H54 (cell line): ENCODE measurements at places on chromosomes 4 and X.

DNA sequence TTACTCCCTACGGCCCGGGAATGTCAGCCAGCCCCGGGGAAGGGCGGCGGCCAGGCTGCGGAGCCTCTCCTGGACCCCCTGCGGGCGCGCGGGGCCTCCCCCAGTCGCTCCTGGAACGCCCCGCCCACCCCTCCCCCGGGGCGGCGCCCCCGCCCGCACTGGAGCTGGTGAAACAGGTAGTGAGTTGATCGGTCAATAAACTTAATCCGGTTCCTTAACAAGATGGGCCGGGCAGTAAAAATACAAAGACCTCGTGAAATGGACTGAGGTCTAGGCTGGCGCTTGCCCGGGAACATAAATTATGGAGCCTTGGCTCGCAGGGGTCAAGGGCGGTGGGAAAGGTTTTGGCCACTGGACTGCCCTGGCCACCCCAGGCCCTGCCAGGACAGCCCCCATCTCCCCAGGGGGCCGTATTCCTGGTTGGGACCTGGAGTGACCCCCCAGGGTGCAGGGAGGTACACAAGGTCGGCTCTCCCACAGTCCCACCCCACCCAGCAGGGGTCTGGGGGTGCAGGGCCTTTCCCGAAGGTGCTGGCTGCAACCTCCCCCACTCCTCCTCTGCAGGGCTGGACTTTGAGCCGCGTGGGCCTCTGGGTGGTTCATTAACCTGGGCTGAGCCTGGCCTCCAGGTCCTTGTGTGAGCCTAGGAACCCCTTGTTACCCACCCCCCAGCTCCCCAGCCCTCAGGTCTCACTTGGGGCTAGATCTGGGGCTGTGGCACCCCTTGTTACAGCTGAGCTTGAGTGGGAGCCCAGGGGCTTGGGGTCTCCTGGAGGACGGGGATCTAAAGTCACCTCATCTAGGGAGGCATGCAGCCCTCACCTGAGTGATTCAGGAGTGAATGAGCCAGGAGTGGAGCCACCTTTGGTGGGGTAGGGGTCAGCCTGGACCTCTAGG, 2.5 kb downstream of the FGFR3 start:
- DNase-seq: no peak

- DNase-seq: no peak
These were observed 32.6 kb downstream of the HMX1 start for GRCh38 chr4:8838961-8839431.

- no peak for DNase-seq
These were observed 9.6 kb upstream of the INTU start for GRCh38 chr4:127622921-127623796.

DNA sequence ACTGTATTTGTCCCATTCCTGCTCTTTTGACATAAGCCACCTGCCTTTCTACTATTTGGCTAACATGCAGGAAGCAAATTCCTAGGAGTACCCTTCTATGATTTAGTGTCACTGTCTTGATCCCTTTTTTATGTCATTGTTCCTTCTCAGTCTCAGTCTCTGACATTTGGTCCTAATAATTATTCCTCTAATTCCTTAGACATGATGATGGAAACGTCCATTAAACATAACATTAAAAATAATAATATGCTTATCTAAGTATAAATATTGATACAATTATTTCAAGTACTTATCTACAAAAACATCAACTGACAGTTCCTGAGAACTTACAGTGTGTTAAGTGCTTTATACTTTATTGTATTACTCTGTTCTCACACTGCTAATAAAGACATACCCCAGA, 857.0 kb upstream of the LCORL start:
- DNase-seq: no peak

DNA sequence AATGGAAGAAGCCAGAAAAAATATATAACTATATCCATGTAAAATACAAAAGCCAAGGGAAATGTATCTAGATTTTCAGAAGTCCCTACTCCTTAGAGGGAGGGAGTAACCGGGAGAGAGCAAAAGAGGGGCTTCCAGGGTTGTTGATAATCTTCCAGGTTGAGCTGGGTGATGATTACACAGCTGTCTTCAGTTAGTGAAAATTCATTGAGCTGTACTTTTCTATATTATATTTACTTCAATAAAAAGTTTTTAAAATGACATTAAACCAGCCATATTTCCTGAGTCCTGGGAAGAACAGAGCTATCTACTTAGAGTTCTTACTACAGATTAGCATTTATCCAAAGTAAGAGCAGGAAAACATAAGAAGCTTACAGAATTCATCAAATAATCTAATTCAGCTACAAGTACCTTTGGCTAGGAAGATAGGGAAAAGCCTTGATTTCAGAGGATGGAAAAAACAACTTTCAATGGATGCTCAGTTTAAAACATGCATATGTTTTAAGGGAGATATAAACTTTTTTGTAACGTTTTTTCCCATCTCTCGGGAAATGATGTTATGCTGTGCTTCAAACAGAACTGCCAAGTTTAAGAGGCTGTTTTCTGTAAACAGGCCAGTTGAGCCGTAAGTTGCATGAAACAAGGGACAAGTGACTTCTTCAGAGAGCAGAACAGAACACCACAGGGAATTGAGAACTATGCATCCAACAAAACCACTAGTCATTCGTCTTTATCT, 204.6 kb downstream of the SCFD2 start:
- DNase-seq: no peak

DNA sequence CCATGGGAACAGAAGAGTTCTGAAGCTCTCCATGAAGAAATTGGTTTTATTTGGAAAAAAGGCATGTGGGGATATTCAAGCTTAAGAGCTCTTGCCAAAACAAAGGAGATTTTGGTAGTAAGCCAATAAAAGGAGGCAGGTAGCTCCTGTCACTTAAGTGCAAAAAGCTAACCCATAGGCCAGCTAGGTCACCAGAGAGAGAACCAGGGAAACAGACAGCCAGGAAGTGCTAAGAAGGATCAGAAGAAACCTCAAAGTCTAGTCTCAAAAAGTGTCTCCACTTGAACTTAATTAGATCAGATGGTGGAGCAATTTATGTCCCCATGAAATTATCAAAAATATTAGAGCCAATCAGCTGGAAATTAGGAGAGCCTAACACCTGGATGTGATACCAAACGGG, 49.2 kb downstream of the CD40LG start:
- DNase-seq: no peak

DNA sequence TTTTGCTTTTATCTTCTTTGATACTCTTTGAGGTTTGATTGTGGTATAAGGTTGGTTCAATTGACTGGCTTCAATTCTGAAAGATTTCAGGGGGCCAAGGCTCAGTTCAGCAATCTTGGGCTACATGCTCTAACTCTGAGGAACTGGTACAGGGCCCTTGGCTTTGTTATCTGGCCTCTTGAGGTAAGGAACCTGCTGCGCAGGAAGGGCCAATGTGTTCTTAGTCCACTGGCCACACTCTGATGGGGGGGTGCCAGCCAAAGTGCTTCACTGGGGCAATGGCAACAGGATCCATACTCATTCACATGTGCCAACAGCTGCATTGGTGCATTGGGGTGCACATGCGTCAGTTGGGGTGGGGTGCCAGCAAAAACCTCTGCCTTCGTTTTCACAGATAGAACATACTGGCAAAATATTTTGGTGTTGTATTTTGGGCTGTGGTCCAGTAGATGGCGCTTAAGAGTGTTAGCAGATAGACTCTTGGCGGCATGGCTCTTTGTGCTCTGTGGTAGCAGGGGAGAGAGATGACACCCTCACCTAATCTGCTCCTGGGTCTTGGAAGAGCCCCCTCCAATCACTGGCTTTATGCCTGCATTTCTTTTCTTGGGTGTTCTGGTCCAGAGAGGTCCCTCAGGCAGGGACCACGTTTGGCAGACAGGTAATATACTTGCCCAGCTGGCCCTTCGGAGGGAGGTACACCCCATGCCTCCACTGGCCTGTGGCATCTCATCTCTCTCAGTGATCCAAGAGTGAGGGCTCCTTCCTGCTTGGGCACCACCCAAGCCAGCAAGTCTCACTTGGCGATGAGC, 42.9 kb downstream of the NDST3 start:
- no peak for DNase-seq

GRCh38 chr4:170229006-170229405, 139.2 kb upstream of the AADAT start:
- DNase-seq: no peak

- DNase-seq: no peak
These were observed 314 bp downstream of the P2RY8 start for GRCh38 chrX:1536712-1537030.

DNA sequence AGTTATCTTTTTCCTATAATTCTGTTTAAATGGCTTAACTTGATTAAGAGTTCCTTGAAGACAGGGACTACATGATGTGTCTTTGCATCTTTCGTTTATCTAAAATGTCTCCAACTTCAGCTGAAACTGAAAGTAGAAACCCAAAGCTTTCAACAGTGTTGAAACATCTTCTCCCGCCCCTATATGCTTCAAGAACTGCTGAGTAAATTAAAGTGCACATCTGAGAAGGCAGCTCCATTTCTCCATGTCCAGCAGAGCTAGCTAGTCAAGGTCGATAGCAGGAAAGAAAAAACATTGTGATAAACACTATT, 185.7 kb upstream of the TBL1X start:
- no peak for DNase-seq

- no peak for DNase-seq
These were observed 344.3 kb downstream of the BCOR start for GRCh38 chrX:39753293-39753996.

DNA sequence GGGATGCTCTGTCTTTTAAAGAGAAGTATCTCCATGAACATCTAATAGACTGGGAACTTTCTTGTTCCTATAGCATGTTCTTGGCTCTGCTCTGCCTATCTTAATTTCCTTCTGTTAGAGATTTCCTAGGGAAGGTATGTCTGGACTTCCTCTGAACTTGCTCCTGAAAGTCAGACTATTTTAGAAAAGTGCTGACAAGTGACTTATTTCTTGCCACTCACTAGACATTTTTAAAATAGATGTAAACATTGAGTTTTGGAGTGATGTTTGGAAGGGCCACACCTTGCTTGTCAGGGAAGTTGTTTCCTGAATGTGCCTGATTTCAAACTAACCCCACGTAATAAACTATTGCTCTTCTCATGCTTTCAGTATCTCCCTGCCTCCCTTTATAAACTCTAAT, 62.4 kb upstream of the ATP8A1 start:
- DNase-seq: no peak

DNA sequence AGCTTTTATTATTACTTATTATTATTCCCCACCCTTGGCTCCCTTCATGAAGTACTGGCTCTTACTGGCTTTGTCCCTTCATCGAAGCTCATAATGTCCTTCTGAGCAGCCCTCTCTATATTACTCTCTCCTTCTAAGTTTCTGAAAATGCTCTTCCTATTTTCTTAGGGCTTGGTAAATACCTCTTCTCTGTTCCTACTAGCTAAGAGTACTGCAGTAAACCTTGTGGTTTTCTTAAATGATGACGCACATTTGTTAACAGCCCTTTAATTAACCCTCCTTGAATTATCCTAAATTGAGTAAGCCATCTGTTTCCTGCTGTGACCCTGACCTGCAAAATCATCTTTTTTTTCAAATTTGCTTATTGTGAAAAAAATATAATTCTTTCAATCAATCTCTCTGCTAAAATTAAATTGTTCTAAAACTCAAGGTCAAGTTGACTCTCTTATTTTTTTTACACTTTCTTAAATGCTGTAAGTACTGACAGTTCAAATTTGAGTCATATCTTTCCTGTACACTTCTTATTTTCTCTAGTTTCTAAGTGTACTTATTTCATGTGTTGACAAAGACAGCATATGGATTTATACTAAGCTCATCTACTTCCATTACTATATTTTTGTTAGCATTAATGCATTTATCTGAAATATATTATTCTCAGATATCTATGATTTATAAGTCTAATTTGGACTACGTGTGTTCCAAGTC, 148.9 kb downstream of the ADAM29 start:
- no peak for DNase-seq

DNA sequence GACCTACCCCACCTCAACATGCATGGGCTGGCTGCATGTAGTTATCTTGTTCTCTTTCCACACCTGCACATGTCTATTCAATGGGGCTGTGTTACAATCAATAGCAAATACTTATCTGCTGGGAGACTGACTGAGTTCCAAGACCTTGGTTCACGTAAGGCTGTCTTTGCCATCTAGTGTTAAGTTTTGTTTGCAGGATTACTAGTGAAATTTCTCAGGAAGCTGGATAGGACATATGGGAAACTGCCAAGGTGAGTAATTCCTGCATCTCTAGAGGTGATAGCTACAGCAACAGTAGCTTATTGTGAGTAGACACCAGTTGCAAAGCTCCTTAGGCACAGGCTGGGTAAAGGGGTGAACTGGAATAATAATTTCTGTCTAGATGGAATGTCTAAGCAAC, 177.5 kb downstream of the ENOX2 start:
- no peak for DNase-seq

DNA sequence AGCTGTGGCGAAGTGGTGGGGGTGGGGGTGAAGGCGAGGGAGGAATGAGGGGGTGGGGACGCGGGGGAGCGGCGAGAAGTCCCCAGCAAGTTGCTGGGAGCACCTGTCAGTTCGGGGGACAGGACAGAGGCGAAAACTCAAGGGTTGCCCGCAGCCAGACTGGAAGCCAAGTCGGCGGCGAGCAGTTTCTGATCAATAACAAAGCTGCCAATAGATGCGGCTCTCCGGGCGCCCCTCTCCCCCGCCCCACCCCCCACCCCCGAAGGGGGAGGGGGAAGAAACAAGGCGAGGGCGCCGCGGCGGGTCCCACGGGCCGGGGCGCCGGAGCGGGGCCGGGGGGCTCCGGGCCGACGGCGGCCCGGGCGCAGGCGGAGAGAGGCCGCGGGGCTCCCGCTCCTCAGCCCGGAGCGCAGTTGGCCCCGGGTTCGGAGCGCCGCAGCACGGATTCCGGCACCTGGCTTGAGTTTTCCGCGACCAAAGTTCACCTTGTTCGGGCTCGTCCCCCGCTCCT, 379 bp downstream of the PDGFC start:
- DNase-seq: no peak

- no peak for DNase-seq
These were observed 51.5 kb upstream of the TRIM2 start for GRCh38 chr4:153152501-153153338.

GRCh38 chr4:142348613-142349021, 497.5 kb downstream of the INPP4B start:
- DNase-seq: no peak

- no peak for DNase-seq
These were observed 1053.0 kb upstream of the IGFBP7 start for GRCh38 chr4:58163156-58163555.

DNA sequence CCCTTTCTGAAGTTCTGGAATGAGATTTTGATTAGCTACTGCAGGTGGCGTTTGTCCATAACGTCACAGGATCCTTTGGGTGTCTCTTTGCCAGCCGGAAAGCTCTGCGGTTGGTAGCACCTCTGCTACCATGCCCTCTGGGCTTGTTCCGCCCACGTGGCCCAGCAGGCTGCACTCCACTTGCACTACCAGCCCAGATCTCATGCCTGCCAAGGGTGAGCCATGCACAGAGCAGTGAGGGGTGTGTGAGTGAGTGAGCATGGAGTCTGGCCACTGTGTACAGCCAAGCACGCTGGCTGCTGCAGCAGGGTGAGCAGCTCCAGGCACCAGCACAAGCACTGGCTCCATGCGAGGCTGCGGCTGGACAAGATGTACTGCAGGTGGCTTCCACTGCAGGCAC, 6.6 kb upstream of the HNRNPD start:
- no peak for DNase-seq

- no peak for DNase-seq
These were observed 77.2 kb downstream of the ATP10D start for GRCh38 chr4:47562297-47562696.

GRCh38 chr4:170111085-170111484, 21.3 kb upstream of the AADAT start:
- DNase-seq: no peak
